ENCODE measurements at places on chromosomes 12 and 14.
A peak's percentile ranks its signal among the peaks of the same experiment; 100 is the strongest.

GRCh38 chr14:75479770-75480600 is 42.3 kb upstream of the BATF start:
- DNase-seq, result no peak

GRCh38 chr12:51307655-51308593 is 16.1 kb downstream of the BIN2 start:
- DNase-seq, result peak; percentile 87

DNA sequence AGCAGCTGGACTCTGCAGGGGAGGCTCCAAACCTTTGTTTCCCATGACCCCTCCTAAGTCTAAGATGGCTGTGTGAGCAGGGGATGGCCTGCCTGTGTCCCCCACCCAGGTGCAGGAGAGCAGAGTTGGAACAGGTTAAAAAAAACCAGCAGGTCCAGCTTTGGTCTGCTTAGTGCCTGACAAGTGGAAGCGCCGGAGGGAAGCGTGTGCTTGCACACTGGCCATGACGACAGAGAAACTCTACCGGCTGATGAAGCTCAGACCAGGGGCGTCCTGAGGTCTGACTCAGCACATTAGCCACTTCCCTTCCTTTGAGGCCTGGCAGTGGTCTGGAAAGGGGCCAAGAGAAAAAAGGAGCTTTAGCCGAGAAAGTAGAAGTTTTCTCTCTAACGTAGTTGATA is 280.1 kb downstream of the VRK1 start:
- no peak for DNase-seq

DNA sequence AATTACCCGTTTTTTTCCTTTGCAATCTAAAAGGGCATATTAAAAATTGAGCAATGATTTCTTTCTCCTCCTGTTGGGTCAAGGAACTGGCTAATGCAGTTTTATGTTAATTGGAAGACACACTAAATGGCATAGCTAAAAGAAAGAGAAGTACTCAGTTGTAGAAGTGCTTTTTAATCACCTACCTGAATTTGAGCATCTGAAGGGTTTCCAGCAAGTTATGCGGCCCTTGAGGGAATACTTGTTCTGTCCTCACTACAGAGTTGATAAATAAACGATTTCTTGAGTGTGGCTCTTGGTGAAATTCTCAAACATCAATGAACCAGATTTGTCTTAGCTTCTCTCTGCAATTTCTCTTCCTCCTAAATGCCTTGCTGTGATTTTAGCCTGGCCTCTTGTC is 184.1 kb upstream of the RPH3A start:
- DNase-seq, result no peak

DNA sequence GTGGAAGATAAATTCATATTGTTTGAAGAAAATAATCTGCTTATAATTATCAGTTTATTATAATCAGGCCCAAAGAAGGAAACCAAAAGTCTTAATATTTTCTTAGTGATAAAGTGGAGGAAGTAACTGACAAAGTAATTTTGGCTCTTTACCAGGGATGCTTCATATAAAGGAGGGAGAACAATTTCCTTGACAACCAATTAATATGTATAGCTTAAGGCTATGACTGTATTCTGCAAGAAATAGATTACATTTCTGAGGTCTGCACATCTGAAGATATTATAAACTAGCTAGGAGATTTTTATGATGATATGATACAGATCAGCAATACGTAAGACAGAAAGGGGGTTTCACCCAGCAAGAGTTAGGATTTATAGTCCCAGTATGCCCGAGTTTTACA is 90.8 kb downstream of the BICD1 start:
- no peak for DNase-seq

- DNase-seq, result peak; percentile 80
Observed at GRCh38 chr12:56634837-56635791, 5.0 kb upstream of the BAZ2A start.

DNA sequence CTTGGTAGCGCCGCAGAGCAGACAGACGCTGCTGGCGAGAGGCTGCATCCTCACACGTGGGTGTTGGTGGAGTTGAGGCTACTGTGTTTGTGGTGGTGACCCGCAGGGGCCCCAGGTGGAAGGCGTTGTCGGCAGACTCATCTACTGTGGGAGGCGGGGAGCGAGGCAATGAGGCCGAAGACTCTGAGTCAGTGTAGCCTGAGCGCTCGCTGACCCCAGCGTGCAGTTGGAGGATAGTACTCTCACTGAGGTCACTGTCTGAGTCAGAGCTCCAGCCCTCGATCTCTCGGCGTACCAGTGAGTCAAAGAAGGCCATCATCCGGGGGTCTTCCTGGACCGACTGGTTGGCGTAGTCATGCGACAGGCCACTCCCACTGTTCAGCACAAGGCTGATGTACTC is 76.0 kb upstream of the ACTN1 start:
- DNase-seq, result no peak

- no peak for DNase-seq
Observed at GRCh38 chr12:104212516-104212915, 3.1 kb upstream of the TXNRD1 start.
